ENCODE measurements at places on chromosomes 5 and 9.

GRCh38 chr5:84272771-84273516 lies 111.7 kb downstream of the EDIL3 start:
- no peak for DNase-seq

DNA sequence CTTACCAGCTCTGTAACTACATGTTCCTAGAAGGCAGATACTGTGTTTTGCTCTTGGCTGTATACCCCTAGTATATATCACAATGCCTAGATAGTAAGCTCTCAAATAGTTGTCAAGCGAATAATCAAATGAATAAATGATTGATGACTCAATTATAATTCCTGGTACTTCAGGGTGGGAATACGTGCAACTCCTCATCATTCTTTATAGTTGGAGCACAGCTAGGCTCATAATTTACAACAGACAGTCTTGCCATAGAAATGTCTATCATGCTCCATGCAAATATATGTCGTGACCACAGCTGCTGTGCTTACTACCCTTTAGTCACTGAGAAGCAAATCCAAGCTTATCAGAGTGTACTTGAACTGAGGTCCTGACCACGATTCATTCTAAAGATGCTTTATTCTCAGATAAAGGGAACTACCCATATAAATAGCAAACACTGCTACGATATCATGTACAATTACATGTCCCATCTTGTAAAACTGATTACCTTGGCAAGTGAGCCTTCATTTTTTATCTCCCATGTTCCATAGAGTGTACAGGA lies 52.1 kb downstream of the STRBP start:
- DNase-seq = no peak

- no peak for DNase-seq
These were observed 35.7 kb downstream of the EXD3 start for GRCh38 chr9:137387114-137387890.

DNA sequence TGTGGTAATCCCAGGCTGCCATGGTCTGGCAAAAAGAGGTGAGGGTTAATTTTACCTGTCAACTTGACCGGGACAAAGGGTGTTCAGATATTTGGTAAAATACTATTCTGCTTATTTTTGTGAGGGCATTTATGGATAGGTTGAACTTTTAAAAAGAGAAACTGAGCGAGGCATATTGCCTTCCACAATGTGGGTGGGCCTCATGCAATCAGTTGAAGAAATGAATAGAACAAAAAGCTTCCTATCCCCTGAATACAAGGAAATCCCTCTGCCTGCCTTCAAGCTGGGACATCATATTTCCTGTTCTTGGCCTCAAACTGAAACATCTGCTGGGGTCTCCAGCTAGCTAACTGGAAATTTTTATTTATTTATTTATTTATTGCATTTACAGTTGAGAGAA lies 734.7 kb downstream of the IRX1 start:
- no peak for DNase-seq

GRCh38 chr5:19536387-19536786 lies 451.6 kb downstream of the CDH18 start:
- no peak for DNase-seq

GRCh38 chr5:154514331-154514730 lies 36.3 kb upstream of the HAND1 start:
- no peak for DNase-seq

DNA sequence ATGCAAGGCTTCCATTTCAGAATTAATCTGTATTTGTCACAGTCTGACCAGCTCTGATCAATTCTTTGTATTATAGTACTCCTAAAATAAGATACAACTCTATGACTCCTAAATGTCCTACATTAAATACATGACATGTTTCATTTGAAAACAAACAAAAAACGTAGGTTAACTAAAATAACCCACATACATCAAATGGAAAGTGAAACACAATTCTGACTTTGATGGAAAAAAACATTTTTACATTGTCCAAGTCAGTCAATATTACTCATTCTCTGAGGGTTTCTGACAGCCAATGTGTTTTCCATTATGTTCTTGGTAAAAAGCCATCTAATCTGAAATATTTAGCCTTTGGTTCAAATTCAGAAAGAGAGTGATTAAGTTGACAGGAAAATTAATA lies 8.7 kb downstream of the HMGCS1 start:
- DNase-seq = no peak

DNA sequence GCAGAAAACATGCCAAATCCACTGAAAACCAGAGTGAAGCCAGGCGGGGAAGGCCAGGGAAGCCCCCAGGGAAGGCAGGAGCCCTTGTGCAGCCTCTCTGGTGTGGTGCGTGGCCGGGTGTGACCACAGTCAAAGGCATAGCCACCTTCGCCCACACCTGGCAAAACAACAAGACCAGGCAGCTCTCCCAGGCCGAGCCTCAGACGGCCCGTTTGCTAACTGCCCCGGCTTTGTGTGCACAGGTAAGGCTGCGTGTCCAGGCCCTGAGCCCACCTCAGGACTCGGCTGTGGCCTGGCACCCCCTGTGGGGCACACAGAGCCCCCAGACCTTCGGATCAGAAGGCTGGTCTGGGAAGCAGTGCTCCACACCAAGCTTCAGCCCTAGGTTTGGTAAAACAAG lies 6.1 kb downstream of the TMEM250 start:
- DNase-seq = no peak

GRCh38 chr5:65813174-65813573 lies 91.2 kb downstream of the NLN start:
- DNase-seq = no peak

- peak; percentile 7 for DNase-seq
These were observed 627.9 kb upstream of the RORB start for GRCh38 chr9:73869264-73869663.

DNA sequence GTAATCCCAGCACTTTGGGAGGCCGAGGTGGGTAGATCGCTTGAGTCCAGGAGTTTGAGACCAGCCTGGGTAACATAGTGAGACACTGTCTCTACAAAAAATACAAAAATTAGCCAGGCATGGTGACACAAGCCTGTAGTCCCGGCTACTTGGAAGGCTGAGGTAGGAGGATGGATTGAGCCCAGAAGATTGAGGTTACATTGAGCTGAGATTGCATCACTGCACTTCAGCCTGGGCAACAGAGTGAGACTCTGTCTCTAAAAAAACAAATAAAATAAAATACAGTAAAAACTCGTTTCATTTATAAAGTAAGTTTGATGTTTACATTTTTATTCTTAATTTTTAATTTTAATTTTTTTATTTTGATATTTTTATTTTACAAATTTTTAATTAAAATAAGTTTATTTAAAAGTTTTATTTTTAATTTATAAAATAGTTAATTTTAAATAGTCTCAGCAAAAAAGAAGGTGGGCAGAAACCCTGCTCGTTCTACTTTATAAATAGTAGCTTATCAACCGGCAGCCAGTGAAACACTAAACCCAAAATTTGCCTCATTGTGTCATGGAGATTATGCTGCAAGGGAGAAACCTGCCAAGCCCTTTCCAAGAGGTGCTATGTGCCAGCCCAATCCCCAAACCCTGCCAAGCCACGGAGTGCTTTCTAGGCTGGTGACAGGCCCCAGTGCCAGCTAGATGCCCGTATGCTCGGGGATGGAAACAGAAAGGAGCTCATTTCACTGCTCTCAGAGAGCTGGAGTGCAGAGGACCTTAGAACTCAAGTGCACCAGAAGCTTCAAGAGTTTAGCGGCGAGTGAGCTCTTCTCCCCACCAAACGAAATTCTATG lies 38.9 kb downstream of the SERINC5 start:
- DNase-seq = no peak

DNA sequence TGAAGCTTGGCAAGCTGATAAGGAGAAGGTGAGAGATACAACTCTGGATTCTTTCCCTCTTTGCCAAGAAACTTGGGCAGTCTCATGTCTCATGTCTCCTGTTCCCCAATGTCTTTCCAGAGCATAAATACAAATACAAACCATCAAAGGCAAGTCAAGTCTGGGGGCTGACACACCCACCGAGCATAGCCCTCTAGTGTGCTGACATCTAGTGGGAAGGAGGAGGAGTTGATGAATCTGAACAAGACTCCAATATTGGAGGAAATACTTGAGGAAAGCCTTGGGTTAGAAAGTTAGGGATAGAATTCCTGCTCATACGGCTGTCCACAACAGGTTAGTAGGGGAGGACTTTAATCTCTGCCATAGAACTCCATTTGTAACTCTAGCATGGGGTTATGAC lies 8.6 kb downstream of the MLANA start:
- DNase-seq = no peak

Measured in brain pericyte (primary cell).